ENCODE measurements at places on chromosomes 3 and 15. TPM values are rescaled to one million over a fixed set of nuclear protein-coding genes. Genes with fewer than 3 reads are reported as not detected.

Gene FURIN
- 448 TPM for total RNA-seq

GRCh38 chr3:1235526-1236120 lies 142.8 kb downstream of the CNTN6 start:
- DNase-seq: no peak

- DNase-seq: no peak
These were observed 12.2 kb downstream of the DUOX2 start for GRCh38 chr15:45101749-45102148.

Gene SPTBN5
- total RNA-seq: 0.17 TPM

Gene EIF2A
- 135 TPM for total RNA-seq

Gene NANOGP8
- total RNA-seq: not detected

GRCh38 chr3:112111785-112112402 lies 21.2 kb downstream of the GCSAM start:
- DNase-seq: peak; percentile 79

GRCh38 chr3:57518276-57518915 lies 25.7 kb downstream of the DNAH12 start:
- no peak for DNase-seq

Gene SLC7A14
- not detected for total RNA-seq

DNA sequence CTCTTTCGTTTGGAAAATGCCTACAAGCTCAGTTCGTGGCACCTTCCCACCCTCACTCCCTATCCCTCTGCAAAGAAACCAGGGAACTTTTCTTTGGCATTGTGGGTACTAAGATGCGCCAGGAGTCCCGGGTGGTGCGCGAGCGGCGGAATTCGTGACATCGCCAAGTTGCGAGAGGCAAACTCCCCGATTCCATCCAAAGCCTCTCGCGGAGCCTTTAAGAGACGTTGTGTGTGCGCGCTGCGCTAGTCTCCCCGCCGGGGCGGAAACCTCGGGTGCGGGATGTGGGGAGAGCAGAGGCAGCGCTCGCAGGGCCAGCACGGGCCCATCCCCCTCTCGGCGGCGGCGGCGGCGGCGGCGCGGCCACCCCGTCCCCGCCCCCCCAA lies 443 bp upstream of the NR2F2 start:
- peak; percentile 25 for DNase-seq
